Stomach (tissue), 19 donors: ENCODE measurements at places on chromosomes 5 and 9. TPM values are rescaled to one million over a fixed set of nuclear protein-coding genes. Genes with fewer than 3 reads are reported as not detected.

The FOCAD gene
- total RNA-seq: 79.1 TPM

DNA sequence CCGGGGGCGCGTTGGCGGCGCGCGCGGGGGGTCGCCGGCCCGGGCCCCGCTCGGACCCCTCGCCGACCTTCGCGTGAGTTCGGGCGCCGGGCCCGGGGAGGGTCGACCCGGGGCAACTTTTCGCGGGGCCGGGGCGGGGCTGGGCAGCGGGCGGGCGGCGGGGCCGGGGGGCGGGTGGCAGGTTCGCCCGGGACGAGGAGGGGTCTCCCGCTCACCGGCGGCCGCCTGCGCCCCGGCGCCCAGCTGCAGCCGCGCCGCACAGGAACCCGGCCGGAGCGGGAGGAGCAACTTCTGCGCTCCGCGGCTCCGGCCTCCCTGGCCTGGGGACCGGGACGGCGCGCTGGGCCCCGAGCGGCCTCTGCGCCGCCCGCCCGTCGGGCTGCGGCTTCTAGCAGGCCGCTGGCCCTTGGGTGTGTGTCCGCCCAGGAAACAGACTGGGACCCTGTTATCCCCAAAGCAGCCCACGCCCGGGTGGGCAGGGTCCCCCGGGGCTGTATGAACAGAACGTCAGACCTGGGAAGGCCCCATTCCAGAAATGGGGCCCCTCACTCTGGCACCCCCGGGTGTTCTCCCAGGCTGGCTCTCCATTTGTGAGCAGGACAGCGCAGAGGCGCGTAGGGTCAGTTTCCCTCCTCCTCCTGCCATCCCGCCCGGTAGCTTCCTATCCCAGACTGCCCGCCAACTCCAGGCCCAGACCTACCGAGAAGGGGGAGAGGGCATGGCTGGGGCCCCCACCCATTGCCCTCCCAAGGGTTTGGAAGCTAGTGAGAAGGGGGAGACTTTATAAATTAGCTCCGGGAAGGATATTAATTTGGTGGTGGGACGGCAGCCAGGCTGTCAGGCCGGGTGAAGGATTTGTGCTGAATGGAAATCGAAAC is 708 bp downstream of the RXRA start:
- H3K27ac ChIP-seq: peak overlapping the region; percentile 91
- peak; percentile 67 for DNase-seq
- H3K4me1 ChIP-seq: peaks cover 80% of the 10 kb centered on the region
- H3K27me3 ChIP-seq: no peaks in the 10 kb centered on the region
- peak overlapping the region; percentile 77 for H3K4me3 ChIP-seq
- H3K36me3 ChIP-seq: no peaks in the 10 kb centered on the region

DNA sequence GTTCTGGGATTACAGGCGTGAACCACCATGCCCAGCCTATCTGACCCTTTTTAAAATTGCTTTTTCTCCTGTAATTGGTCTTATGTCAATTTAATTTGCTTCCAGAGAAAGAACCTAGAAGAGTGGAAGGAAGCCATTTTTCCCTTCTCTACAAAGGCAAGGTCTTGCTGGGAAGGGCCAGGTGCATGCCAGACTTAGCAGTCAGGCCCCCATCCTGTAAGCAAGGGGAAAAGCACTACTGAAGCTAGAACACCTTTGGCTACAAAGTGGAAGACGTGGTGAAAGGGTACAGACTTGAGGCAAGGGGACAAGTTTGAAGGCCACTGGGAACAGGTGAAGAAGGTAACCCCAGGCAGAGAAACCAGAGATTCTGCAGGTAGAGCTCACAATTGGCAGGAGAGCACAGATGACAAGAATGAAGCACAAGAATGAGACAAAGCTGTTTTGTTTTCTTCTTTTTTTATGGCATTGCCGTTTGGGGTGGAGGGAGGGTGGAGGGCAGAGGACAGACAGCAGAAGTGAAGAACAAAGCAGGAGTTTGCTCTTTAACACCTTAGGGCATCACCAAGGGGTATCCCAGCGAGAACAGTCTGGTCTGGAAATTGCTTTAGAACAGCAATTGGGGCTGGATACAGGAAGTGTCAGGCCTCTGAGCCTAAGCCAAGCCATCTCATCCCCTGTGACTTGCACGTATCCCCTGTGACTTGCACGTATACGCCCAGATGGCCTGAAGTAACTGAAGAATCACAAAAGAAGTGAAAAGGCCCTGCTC is 72.9 kb downstream of the SERINC5 start:
- H3K27ac ChIP-seq: peak overlapping the region; percentile 77
- H3K4me1 ChIP-seq: peaks cover 51% of the 10 kb centered on the region
- DNase-seq: no peak
- H3K4me3 ChIP-seq: no peak overlapping the region
- no peaks in the 10 kb centered on the region for H3K36me3 ChIP-seq

The WWC1 gene
- total RNA-seq: 18.1 TPM

The TXNDC8 gene
- not detected for total RNA-seq

The TLR4 gene
- total RNA-seq: 1.3 TPM

The ADAMTS2 gene
- 4.1 TPM for total RNA-seq

The SPAAR gene
- total RNA-seq: not detected

The TICAM2 gene
- 9.9 TPM for total RNA-seq

- no peaks in the 10 kb centered on the region for H3K27me3 ChIP-seq
- H3K4me3 ChIP-seq: no peak overlapping the region
- no peaks in the 10 kb centered on the region for H3K4me1 ChIP-seq
- DNase-seq: no peak
- H3K27ac ChIP-seq: no peak overlapping the region
Measured at GRCh38 chr5:39266442-39266841, 47.1 kb upstream of the FYB1 start.
